ENCODE measurements at places on chromosomes 2 and 18.

DNA sequence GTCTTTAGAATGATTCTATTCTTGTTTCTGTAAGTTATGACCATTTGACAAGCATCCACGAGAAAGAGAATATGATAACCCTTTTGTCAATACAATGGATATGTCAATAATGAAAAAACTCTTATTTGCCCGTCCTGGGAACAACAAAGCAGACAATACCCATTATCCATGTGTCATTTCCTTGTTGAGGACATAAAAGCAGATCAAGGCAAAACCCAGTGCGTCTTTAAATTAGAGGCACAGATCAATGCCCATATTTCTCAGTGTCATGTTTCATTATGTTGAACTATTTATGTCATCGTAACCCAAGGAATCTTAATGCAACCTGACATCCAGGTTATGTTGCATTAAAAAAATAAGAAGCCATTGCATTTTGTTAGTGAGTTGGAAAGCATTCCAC, 365.0 kb upstream of the CELF4 start:
- DNase-seq, result no peak

- DNase-seq, result no peak
Observed at GRCh38 chr2:215422676-215423075, 13.2 kb downstream of the FN1 start.

GRCh38 chr2:227528803-227529202, 56.8 kb downstream of the AGFG1 start:
- DNase-seq, result no peak

- peak; percentile 70 for DNase-seq
Observed at GRCh38 chr18:48951448-48952286, 902 bp upstream of the SMAD7 start.

GRCh38 chr2:197934261-197934933, 130.0 kb downstream of the PLCL1 start:
- no peak for DNase-seq

DNA sequence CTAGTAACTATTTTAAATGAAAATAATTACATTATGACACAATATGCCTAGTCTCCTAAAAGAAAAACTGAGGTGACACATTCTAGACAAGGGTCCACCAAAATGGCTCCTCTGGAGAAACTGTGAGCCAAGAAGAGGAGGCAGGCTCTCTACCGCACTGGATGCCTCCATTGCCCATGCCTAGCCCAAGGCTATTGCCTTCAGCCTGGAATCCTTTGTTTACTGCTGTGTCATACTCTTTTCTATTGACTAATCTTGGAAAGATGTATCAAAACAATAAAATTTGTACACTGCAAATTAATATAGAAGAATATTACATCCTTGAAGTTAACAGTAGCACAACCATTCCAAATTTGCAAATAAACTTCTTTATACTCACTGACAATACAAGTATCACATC, 167.1 kb downstream of the RAB3GAP1 start:
- DNase-seq, result no peak

DNA sequence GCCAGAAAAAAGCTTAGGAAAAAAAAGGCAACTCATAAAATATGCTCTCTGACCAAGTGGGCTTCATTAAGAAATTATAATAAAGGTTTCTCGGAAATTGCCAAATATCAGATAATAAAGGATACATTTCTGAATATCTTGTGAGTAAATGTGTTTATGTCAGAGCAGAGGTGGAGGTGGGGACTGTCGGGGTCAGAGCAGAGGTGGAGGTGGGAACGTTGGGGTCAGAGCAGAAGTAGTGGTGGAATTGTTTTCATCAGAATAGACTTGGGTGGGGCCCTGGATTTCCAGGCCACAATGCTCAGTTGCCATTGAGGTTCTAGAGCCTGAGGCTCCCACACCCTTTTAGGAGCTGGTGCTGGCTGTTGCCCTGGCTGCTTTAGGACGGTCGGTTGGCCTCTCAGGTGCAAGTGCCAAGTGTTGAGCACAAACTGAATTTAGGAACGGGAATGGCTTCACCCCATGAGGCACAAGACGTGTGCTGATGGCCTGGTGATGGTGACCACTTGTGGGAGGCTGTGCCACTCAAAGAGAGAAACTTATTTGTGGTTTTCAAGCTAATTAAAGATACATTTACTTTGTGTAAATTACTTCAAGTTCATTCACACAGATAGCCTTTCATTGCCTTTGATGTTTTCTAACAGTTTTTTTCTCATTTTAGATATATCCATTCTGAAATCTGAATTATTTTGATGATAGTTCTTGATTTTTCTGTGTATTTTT, 131.5 kb downstream of the ATP9B start:
- no peak for DNase-seq

GRCh38 chr2:207505171-207505570, 24.6 kb upstream of the CREB1 start:
- DNase-seq, result no peak

DNA sequence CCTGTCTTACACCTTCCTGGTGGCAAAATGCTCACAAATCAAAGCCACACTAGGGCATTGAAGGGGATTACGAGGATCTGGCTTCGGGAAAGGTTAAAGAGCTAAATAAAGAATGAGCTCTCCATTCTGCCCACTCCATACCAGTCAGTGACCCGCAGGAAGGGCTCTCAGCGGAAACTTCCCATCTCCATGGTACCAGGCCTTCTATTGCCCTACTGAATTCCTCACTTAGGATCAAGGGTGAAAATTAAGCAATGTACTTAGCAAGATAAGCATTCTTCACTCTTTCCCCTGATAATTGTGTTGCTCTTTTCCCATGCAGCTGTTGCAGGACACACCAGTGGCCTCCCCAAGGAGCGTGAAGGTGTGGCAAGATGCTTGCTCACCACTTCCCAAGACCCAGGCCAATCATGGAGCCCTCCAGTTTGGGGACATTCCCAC, 75.6 kb upstream of the TTC39C start:
- no peak for DNase-seq

DNA sequence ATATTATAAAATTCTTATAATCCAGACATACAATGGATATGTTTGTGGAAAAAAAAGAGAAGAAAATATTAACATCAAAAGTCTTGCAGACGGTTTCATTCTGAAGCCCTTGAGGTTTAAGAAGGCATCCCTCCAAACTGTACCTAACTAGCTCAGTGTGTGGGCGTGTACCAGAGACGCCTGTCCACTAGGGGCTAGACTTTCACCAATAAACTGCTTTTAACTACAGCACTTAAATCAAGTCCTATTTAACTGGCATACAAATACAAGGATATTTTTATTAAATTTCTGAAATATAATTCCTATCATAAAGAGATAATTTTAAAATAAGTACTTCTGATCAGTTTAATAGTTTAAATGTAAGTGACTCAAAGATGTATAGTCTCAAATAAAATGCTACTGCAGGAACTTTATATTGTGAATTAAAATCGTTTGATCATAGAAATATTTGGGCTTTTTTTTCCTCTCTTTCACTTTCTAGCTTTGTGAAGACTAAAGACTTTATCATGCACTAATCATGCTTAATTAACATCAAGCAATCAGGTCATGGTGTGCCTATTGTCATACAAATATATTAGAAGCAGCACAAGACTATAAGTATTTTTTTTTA, 437.7 kb downstream of the SATB2 start:
- peak; percentile 1 for DNase-seq

DNA sequence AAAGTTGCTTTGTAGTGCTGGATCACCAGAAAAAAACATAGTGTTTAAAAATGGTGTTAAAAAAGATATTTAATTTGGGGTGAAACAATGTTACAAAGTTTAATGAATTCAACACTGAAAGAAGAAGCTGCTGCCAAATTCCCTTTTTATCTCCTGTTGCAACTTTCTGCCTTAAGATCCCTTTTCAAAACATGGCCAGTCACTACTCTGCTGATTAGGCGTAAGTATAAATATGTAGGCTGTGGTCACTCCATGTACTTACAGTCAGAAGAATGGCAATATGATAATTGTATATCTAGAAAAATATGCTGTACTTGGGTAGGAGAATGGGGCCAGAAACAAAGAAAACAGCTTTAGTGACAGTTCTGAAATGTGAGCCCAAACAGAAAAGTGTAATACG, 123.5 kb upstream of the ZBTB14 start:
- no peak for DNase-seq

GRCh38 chr2:120923426-120923825, 187.8 kb downstream of the GLI2 start:
- no peak for DNase-seq

DNA sequence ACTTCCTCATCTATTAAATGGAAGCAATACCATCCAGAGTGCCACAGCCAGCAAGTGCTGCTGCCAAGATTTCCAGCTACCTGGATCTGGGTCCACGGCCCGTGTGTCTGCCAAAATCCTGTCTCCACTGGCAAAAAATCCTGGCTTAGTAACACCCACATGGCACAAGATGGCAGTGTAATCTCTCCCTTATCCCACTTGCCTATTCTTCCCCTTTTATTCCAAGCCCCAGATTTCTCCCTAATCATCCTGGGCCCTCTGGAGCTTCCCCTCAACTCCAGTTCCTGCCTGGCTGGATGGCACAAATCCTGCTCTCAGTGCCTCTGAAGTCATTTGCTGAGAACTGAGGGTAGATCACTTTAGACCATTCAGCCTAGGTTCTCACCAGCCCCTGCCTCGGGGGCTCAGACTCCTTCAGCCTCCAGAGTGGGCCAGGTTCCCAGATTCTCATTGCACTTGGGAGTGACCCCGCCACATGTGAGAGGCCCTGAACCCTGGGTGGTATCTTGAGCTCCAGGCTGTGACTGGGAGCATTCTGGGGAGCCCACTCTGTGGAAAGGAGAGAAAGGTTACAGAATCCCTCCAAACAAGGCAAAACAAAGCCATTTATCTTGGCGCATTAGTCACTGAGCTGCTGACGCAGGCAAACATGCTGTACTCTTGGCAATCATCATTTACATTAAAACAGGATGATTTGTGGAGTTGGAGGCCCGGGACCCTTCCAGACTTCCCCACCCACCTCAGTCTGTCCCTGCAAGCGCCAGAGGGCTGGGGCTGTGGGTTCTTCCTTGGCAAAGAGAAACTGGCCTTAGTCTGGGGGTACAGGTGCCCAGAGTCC, 325.8 kb downstream of the DYSF start:
- DNase-seq, result no peak

GRCh38 chr2:181457741-181458425, 697 bp downstream of the ITGA4 start:
- peak; percentile 77 for DNase-seq

DNA sequence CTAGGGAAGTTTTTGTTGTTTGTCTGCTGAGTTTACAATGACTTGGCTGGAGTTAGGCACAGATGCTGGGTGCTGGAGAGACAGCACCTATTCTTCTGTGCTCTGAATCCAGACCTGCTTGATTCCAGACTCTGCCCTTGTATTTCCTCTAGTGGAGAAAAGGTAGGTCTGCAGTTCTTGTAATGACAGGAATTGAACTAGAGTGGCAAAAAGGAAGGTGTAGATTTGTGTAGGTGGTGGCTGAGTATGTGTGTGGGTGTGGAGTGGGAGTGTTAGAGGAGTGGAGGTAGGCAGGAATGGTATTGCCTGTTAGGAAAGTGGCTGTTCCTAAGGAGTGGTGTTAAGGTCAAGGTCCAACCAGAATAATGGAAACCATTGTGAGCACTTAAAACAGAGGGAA, 71.9 kb upstream of the LYPD6 start:
- no peak for DNase-seq

GRCh38 chr2:215059724-215060123, 78.7 kb downstream of the ABCA12 start:
- DNase-seq, result no peak

GRCh38 chr2:73032702-73033097, 38.8 kb downstream of the SFXN5 start:
- no peak for DNase-seq

- peak; percentile 93 for DNase-seq
Observed at GRCh38 chr2:8525582-8526402, 156.1 kb upstream of the ID2 start.

DNA sequence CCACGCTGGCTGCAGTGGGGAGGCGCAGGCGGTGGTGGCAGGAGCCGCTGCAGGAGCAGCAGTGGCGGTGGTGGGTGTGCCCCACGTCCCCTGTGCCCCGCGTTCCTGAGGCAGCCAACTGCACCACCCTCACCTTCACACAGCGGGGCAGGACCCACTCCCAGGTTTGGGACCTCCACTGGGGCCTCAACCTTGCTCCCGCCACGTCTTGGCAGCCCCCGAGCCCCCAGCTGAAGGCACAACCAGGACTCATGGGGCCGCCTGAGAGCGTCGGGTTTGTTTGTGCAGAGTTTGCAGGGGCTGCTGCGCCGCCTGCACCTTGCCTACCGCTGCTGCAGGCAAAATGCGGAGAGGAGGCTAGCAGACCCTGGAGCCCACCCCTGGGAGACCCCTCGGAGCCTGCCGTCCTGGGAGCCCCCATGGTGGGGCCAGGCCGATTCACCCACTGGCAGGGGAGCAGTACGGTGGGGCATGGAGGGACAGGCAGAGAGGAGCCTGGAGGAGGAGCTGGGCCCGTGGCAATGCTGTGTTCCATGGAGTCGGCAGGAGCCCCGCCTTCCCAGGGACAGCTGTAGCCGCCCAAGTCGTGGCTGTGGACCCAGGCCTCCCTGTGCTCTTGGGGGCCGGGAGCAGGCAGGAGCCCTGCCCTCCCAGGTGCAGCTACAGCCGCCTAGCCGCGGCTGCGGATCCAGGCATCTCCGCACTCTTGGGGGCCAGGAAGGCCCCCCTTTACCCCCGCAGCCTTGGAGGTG, 14.7 kb upstream of the EML6 start:
- no peak for DNase-seq

DNA sequence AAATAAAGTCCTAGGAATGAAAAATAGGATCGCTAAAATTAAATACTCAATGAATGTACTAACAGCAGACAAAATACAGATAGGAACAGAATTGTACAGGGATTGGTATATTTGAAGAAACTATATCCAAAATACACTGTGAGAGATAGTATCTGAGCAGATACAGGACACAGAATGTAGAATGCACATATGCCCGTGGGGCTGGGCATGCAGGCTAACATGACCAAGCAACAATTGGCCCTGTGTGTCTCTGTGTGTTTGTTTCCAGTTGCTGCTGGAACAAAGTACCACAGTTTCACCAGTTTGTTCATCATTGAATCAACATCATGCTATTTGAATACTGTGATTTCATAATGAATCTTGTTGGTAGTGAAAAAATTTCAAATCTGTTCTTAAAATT, 127.6 kb downstream of the PMAIP1 start:
- DNase-seq, result no peak

Measured in AML-193 (cell line).